Osteocyte (in vitro differentiated cells): ENCODE measurements at places on chromosomes 5 and 9. TPM values are rescaled to one million over a fixed set of nuclear protein-coding genes. Genes with fewer than 3 reads are reported as not detected.

Gene PTGS1
- total RNA-seq: 2.5 and 3.1 TPM in 2 replicates

Gene KIF4B
- not detected in 2 replicates for total RNA-seq

Gene PCDHGA6
- 0.18 and 0.21 TPM in 2 replicates for total RNA-seq

Gene TRIM36
- total RNA-seq: 11.1 and 13.3 TPM in 2 replicates

Gene C8G
- 1.3 and 1.7 TPM in 2 replicates for total RNA-seq

DNA sequence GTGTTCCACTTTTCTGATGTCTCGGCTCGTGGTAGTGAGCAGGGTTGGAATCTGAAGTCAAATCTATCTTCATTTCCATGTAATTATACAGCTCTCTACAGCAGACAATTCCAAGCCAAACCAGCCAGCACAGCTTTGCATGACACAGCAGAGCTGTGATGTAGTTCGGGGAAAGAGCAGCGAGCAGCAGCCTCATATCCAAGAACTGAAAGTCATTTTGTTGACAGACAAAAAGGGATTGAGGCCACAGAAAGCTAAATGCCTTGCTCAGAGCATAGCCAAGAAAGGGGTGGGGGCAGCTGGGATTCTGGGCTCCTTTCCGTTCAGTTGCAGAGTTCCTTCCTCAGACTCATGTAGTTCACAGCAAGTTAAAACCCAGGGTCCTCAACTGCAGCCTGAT lies 32.1 kb downstream of the LCP2 start:
- DNase-seq: no peak

DNA sequence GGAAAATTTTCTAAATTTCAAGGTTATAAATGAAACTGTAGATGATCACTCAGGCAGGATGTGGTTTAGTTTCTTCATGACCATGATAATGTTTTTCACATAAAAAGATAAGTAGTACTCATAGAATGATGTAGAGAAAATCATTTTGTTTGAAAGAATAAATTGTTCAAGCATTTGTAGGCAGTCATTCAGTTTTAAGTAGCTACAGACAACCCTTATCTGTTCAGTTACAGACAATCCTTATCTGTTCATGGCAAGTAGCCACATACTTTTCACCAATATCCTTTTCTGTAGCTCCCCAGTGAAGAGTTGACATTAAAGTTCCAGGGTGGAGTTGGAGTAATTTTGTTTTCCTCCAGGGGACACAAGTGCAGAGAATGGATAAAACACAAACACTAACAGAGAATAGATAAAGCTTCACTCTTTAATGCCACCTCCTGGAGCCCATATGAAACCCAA lies 278.1 kb upstream of the TNC start:
- no peak for DNase-seq

- DNase-seq: no peak
Observed at GRCh38 chr9:114433720-114434255, 46.0 kb upstream of the AKNA start.

- DNase-seq: no peak
Observed at GRCh38 chr9:126673689-126674364, 60.1 kb downstream of the LMX1B start.

DNA sequence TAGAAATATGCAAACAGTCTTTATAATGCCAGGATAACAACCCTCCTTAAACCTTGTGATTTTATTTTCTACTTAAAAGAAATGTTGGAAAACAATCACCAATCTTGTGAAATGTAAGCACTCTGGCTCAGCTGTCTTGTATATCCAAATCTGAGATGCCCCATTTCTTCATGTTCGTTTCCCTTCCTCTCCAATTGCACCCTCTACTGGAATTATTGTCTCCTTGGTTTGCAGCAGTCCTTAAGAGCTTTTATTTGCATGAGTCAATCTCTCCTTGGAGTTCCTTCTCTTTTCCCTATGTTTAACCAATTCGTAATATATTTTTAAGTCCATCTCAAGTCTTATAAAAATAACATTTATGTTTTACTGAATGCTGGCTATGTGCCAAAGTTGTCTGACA lies 362.0 kb upstream of the CDH10 start:
- DNase-seq: no peak

GRCh38 chr5:160398806-160399205 lies 1.0 kb downstream of the FAM200C start:
- no peak for DNase-seq

GRCh38 chr9:108953983-108954574 lies 19.9 kb downstream of the ABITRAM start:
- no peak for DNase-seq

DNA sequence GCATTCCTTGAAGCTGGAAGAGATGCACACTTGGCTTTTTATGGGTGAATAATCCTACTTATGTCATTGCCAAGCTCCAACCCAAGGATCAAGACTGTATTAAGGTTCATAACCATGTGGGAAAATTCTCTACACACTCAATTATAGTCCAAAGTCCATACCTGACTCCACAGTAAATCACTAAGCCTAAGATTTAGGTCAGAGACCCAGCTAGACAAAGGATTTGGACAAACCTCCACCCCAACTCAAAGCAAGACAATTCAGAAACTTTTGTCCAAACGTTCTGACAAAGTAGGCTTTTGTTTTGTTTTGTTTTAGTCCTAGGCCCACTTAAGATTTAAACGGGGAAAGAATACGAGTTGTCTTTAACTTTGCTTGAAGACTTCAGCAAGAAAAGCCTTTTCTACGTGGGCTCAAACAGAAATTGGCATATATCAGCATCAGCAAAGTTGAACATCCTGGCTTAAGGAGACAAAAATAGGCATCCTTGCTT lies 1.7 kb downstream of the MEGF9 start:
- no peak for DNase-seq

- no peak for DNase-seq
Observed at GRCh38 chr5:117504305-117504704, 929.7 kb upstream of the SEMA6A start.

- DNase-seq: no peak
Observed at GRCh38 chr5:59393585-59394420, 499.7 kb downstream of the PDE4D start.

DNA sequence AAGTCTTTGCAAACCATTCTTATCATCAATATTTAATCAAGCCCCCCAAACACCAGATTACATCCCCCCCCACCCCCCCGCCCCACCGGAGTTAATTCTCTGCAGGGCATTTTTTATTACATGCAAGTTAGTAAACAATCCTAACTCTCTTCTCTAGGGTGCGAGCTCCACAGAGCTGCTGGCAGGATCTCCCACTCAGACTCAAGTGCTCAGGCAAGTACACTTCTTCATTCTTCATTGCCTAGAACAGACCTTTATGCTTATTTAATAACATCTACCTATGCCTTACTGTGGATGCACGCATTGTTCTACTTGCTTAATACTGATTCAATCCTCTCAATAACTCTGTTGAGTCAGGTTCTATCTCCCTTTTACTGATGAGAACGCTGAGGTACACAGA lies 9.9 kb downstream of the SAXO1 start:
- no peak for DNase-seq
